ENCODE measurements at places on chromosomes 12 and 14.

GRCh38 chr12:88495031-88495430 lies 85.2 kb downstream of the KITLG start:
- DNase-seq, result no peak

DNA sequence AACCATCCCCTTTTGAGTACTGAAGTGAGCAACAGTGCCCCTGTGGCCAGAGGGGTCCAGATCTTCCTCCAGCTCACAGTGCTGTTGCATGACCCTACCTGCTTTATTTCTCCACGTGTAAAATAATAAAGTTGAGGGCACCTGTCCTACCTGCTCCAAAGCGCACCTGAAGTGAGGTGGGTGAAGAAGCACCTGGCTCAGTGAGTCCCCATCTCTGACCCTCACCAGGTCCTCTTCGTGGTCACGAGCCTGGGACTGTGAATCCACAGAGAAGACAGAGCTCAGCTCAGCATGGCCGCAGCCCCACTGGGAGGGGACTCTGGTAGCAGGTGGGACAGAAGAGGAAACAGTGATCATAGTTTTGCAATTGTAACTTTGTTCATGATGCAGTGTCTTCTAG lies 976.7 kb upstream of the TMEM132C start:
- no peak for DNase-seq

DNA sequence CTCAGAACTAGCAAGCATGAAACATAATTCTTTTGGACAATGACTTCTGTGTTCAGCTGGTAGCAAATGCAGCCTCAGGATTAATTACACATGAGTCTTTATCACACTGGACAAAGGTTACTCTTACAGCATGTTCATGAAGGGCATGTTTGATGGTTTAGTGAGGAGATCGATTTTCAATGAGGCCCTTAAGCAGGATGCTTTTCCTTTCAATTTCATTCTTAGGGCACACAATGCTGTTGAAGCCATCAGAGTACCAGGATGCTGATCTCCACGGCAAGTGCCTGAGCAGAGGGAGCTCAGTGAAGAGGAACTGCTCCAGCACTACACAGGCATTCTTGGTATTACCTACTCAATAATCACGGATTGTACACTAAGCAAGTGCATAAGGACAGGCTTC lies 542.0 kb downstream of the SNAPC1 start:
- no peak for DNase-seq

DNA sequence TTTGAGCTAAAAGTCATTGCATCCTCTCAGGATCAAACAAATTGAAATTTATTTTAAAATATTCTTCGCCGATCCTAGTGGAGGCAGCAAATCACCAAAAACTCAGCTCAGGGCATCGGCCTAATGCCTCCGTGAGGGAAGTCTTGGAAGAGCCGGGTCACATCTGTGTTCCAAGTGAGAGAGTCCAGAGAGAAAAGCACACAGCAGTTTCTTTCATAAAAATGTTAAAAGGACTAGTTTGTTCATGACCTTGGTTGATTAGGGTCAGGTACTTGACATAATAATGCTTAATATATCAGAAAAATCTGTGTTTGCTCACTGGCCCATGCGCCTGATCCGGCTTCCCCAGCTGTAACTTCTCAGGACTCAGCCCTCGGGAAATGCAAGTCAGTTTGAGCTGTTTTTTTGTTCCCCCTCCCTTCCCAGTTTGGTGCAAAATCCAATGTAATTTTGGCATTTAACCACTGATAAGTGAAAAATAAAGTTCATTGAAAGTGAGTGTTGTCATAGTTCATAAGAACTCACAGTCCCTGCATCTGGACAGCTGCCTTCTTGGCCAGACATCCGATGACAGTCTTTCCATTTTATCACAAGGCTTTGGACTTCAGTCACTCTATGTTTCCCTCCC lies 161.7 kb downstream of the CAND1 start:
- DNase-seq, result no peak

- DNase-seq, result peak; percentile 45
These were observed 98.0 kb downstream of the FBXL14 start for GRCh38 chr12:1496162-1496900.

DNA sequence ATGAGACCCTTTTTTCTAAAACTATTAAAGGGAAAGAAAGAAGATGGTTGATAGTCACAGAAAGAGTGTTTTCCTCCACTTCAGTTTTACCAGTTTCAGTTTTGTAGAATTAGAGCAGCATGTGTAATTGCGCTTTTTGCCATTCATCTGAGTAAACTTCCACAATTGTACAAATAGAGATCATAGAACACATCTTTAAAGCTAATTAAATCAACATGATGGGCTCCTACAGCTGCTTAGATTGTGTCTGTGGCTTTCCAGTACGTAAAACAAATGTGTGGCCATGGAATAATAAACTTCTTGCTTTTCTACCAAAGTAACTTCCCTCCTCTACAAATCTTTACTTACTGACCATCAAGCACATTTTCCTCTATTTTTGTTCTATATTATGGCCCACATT lies 84.2 kb upstream of the LRIG3 start:
- no peak for DNase-seq

DNA sequence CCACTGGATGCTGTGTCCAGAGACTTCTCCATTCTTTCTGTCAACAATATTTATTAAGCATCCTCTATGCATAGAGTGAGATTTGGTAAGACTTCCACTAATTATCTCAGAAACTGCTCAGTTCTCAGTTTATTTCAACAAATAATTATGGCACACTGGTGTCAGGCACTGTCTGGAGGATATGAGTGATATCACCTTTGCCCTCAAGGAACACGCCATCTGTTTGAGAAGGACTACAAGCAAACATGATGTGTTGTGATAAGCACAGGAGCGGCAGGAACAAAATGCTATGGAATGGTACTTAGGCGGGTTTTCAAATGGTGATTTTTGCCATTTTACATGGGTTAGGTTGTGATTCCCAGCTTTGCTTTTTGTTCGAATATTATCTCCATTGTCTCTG lies 229.2 kb downstream of the DPF3 start:
- DNase-seq, result no peak

GRCh38 chr12:15547691-15548090 lies 225.4 kb downstream of the PTPRO start:
- DNase-seq, result no peak

GRCh38 chr12:106304797-106305196 lies 2.3 kb downstream of the TCP11L2 start:
- DNase-seq, result no peak

DNA sequence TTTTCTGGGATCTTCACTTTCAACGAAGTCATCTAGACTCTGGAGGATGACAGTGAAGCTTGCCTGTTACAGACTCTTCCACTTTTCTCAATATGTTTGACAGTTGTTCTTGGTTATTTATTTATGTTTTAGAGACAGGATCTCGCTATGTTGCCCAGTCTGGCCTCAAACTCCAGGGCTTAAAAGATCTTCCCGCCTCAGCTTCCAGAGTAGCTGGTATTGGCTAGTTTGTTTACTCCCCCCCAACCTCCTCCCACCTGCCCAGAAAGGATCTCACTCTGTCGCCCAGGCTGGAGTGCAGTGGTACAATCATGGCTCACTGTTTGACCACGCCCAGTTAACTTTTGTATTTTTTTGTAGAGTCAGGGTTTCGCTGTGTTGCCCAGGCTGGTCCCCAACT lies 3.3 kb downstream of the SPATS2 start:
- DNase-seq, result no peak

DNA sequence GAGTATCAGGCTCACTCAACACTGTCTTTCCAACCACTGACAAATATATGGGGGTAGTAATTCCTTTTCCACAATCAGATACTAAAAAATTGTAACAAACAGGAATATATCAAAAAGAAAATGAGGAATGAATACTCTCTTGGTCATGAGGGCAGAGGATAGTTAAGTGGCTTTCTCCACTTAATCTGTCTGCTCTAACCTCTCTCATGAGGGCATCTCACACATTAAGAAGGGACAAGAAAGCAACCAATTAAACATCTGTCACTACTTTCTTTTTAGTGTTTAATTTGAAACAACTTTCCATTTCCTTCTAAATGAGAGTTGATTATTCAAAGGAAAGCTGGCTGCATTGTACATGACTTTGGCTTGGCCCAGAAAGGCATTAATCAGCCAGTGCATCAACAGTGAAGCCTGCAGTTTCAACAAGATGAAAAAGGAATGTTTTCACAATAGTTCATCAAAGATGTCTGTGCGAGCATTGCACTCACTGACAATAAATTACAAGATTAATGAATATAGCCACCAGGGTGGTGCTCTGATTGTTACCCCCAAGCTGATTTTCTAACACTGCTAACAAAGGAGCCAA lies 142.0 kb downstream of the SEC23A start:
- DNase-seq, result no peak

DNA sequence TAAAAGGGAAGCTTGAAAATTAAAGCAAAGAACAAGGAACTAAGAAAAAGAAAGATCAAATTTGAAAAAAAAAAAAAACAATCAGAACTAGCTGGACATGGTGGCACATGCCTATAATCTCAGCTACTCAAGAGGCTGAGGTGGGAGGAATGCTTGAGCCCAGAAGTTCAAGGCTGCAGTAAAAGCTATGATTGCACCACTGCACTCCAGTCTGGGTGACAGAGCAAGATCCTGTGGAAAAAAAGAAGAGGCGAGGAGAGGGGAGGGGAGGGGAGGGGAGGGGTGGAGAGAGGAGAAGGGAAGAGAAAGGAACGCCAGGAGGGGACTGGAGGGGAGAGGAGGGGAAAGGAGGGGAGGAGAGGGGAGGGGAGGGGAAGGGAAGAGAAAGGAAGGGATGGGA lies 43.0 kb downstream of the EEA1 start:
- DNase-seq, result no peak

DNA sequence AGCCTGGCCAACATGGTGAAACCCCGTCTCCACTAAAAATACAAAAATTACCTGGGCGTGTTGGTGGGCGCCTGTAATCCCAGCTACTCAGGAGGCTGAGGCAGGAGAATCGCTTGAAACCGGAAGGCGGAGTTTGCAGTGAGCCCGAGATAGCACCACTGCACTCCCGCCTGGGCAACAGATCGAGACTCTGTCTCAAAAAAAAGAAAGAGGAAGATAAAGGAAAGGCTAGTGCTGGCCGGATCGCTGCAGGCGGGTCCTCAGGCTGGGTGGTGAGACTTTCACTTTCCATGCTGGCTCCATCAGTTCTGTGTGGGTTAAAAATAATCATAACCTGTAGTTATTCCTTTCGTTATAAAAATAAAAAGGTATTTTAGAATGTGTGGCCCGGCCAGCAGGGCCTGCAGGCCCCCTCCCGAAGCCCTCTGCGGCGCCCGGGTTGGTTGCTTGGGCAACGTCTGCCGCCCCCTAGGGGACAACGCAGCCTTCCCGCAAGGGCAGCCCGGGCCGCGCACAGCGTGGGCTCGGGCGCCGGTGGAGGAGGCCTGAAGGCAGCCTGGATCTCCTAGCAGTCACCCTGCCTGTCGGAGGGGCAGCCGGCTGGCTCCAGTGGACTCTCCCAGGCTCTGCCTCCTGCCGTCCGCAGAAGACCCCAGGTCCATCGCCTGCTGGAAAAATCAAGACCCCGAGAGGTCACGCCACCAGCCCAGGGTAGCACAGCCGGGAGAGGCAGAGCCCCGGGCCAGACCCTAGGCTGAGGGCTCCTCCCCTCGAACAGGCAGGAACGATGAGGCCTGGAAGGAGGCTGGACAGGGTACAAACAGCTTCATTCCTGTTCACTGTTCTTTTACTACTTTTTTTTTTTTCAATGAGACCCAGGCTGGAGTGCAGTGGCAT lies 5.0 kb upstream of the SLC25A47 start:
- DNase-seq, result peak; percentile 43

DNA sequence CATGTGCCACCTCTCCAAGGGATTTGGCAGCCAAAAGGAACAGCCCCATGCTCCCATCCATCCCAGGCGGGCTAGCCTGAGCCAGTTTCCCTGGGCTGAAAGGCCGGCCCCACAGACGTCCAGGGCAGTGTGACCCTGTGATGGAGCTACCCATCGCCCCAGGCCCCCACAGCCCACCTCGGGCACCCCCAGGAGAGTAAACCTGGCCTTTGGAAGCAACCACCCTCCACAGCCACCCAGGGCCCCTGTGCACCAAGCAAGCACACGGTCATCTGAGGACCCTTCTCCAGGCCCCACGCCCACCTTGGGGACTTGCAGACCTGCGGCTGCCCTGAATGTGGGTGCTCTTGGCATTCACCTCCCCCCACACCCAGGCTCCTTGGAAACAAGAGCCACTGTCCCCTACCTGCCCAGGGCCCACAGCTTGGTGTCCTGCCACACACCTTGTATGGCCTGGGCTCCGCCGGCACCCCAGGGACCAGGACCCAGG lies 8.4 kb downstream of the AHNAK2 start:
- no peak for DNase-seq

DNA sequence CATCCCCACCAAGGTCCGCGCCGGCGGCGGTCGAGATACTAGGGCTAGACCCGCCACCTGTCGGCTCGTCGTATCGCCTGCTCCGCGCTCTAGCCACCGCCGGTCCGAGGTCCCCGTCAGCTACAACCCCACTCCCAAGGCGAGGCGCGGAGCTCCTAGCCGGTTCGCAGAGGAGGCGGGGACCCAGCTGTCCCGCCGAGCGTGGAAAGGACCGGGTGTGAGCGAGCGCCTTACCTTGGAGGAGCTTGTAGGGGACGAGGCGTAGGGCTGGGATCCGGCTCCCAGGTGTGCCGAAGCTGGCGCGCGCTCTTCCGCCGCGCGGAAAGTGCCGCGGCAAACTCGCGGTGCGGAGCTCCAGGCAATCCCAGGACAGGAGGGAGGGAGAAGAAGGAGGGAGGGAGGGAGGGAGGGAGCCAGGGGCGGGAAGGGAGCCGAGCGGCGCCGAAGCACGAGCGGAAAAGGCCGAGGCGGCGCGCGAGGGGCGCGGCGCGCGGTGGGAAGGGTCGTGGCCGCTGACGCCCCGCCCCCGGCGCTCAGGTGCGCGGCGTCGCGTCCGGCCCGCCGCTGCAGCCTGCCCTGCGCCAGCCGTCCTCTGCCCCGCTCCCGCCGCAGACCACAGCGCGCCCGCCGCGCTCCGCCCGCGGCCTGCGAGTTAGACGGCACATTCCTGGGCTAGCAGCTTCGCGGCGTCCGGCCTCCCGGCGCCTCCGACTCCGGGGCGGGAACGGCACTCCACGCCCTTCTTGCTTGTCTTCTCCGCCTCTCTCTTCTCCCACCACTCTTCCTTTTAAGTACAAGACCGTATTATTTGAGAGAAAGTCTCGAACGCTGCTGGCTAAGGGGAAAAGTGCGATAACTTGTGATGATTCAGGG lies at the start of gene PAWR:
Gene PAWR, minus strand, starts transcription at position 327 of the 873 bp plus-strand sequence. CDS start 720 bp downstream, outside the sequence.
- DNase-seq, result peak; percentile 84

DNA sequence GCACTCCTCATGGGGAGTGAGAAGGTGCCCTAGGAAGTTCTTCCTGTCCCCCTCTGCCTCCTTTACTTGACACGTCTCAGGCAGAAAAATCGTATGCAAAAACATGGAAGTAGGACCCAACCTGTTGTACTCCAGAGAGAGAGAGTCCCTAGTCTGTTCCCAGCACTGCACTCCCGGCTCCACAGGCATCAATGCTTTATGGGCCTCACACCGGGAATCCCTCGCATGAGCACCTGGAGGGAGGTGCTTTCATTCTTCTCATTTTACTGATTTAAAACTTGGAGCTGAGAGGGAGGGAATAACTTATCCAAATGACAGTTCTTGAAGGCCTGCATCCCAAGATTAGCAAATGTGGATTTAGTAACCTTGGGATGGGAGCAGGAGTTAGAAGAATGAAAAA lies 1101.4 kb downstream of the BCL11B start:
- no peak for DNase-seq
